Liver (tissue), 10 donors: ENCODE measurements at places on chromosomes 7 and 10. TPM values are rescaled to one million over a fixed set of nuclear protein-coding genes. Genes with fewer than 3 reads are reported as not detected.

Gene TMEM270
- not detected for total RNA-seq

Gene FFAR4
- 0.17 TPM for total RNA-seq

Gene CNTNAP2
- 1.0 TPM for total RNA-seq

DNA sequence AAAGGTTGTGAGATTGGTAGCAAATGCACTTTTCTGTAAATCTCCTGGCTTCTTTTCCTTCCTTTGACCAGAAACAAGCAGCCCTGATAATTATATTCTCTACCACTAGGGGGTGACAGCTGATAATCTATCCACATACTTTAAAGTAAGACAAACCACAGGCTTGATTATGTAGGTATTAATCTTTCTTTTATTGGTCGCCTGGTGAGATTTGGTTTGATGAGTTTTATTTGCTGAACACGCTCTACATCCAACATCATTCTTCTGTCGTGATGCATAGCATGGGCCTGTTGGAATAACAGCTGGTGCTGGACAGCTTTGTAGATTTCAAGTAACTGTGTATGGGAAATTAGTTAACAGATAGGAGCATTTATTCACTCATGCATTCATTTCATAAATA lies 63.5 kb downstream of the ZNF365 start:
- no peak for DNase-seq

Gene TMEM140
- total RNA-seq: 22.3 TPM

- no peak for DNase-seq
These were observed 124.2 kb downstream of the TES start for GRCh38 chr7:116334555-116334954.

Gene STAMBPL1
- total RNA-seq: 8.0 TPM

- no peak for DNase-seq
These were observed 421.4 kb upstream of the MGMT start for GRCh38 chr10:129045599-129045998.

GRCh38 chr10:13337128-13337826 lies 10.8 kb downstream of the SEPHS1 start:
- no peak for DNase-seq

Gene SEMA3A
- total RNA-seq: 0.25 TPM

Gene TLX1
- 0.79 TPM for total RNA-seq

Gene BMPER
- 6.2 TPM for total RNA-seq

- DNase-seq: no peak
These were observed 818 bp downstream of the DLD start for GRCh38 chr7:107891636-107892366.

DNA sequence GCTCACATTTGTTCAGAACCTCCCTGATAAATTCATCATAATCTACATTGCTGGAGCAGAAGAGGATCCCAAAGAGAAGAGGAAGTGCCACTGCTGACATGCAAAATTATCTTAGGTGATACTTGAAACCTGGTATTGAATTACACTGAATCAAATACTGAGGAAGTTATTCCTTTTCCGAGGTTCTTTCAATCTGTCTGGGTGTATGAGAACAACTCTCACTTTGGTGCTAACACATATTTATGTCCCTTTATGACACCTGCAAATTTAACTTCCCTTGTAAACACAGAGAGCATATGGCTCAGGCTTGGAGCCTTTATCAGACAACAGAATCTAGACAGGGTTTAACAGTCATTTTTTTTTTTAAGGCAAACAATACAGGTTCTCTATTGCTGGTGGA lies 131.4 kb downstream of the SRPK2 start:
- no peak for DNase-seq

Gene LRRTM3
- total RNA-seq: not detected

DNA sequence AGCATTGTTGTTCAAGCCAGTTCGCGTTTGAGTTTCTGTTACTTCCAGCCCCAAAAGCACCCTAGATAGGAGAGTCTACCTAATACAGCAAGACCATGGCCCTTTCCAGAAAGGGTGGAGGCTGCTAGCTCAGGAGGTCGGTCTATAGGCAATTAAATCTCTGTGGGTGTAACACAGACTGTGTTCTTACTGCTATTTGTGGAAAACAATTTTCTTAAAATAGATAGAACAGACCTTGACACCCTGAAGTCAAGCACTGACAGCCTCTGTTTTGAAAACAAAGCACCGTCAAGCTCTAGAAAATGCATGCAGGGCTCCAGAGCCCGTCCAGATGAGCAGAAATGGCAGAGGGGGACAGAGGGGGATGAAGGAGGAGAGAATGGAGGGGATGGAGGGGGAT lies 156.6 kb downstream of the PRKAG2 start:
- DNase-seq: no peak

GRCh38 chr10:11705722-11706121 lies 36.5 kb upstream of the ECHDC3 start:
- DNase-seq: no peak

Gene SEMA3C
- total RNA-seq: 0.89 TPM

GRCh38 chr10:100482834-100483185 lies 20.0 kb downstream of the WNT8B start:
- no peak for DNase-seq

DNA sequence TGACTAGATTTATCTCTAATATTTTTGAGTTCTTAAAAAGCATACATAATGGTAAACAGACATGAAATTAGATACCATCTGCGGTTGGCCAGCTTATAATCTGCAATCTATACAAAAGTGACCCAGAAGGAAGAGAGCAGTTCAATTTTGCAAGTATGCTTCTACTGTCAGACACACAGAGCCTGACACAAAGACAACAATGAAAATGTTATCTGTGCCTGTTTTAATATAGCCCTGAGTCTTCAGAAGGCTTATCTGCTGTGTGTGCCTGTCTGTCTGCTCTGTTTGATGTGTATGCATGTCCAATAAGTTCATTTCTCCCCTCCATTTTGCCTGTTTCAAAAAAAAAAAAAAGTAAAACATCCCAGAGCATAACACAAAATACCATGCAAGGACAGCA lies 73.3 kb upstream of the FHIP2A start:
- no peak for DNase-seq

- DNase-seq: no peak
These were observed 4.6 kb downstream of the MARVELD1 start for GRCh38 chr10:97718178-97718577.

GRCh38 chr10:24208661-24209431 lies at the start of gene KIAA1217:
KIAA1217 (plus strand) TSS chr10:24209138; CDS start chr10:24209194, 56 bp downstream.
- peak; percentile 38 for DNase-seq

DNA sequence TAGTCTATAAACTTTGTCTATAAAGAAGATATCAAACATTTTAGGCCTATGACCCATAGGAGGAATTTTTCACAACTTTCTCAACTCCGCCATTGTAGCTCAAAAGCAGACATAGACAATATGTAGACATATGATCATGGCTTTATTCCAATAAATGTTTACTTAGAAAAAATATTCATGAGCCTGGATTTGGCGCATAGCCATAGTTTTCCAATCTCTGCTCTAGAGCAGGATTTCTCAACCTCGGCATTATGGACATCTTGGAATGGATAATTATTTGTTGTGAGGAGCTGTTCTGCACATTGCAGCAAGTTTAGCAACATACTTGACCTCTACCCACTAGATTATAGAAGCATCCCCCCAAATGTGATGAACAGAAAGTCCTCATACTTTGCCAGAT lies 532.6 kb downstream of the ANKRD7 start:
- no peak for DNase-seq

DNA sequence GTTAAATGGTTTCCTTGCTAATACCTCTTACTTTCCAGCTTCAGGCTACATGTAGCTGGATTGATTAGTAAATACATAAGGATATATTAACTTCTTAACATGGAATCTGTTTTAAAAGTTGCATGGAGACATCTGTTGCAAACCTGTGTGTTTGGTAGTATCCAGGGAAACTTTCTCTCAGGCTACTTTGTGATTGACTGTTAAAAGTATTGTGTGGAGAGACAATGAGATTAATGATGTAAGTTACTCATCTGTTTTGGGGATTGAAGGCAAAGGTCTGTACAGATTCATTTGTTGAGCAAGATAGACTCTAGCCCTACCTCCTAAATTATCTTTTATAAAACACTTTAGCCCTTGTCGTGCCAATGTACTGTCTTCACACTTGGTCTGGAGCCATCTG lies 6.6 kb downstream of the CREB5 start:
- DNase-seq: no peak

DNA sequence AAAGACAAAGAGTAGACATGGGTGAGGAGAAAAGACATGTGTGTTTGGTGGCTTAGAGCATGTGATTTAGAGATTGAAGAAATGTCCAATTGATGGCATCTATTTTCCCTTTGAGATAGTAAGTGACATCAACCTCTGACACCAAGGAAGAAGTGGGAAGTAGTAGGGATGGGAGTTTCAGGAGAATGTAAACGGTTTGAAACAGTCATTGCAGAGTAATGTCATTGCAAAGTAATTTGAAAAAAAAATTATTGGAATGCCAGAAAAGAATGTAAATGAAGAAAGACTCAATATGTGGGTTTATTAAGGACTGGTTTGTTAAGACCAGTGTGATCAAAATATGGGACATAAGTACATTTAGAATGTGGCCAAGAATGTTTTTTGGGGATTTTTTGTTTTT lies 26.6 kb downstream of the GNG11 start:
- DNase-seq: no peak

GRCh38 chr7:103538964-103539709 lies 93.1 kb upstream of the SLC26A5 start:
- no peak for DNase-seq

- DNase-seq: no peak
These were observed 904.8 kb upstream of the POT1 start for GRCh38 chr7:125834421-125834820.

DNA sequence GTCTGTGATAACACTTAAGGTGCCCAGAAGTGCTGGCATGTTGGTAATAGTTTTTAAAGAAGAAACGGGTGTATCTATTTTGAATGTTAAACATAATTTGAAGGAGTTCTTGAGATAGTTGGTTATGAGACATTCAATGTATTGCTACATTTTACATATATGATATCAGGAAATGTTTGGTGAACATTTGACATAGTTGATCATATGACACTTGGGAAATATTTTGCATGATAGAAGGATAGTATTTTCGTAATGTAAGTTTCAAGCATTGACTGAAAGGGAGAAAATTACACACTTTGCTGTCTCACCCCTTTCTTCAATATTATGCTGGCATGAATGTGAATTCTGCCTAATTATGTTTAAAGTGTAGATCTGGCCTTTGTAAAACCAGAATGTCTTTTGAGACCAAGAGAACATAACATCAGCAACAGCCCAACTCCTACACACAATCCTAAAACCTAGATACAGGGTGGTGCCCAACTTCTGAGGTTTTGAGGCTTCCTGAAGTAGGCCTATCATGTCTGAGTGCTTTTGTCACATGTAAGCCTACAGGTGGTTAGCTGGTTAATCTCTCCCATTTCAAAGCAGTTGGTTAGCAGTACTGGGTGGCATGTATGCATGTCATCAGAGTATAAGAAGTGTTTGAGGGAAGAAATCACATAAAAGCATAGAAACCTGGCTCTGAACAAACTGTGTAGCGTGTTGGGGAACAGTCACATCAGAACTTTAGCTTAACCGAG lies 2.1 kb downstream of the ADD3 start:
- DNase-seq: no peak

DNA sequence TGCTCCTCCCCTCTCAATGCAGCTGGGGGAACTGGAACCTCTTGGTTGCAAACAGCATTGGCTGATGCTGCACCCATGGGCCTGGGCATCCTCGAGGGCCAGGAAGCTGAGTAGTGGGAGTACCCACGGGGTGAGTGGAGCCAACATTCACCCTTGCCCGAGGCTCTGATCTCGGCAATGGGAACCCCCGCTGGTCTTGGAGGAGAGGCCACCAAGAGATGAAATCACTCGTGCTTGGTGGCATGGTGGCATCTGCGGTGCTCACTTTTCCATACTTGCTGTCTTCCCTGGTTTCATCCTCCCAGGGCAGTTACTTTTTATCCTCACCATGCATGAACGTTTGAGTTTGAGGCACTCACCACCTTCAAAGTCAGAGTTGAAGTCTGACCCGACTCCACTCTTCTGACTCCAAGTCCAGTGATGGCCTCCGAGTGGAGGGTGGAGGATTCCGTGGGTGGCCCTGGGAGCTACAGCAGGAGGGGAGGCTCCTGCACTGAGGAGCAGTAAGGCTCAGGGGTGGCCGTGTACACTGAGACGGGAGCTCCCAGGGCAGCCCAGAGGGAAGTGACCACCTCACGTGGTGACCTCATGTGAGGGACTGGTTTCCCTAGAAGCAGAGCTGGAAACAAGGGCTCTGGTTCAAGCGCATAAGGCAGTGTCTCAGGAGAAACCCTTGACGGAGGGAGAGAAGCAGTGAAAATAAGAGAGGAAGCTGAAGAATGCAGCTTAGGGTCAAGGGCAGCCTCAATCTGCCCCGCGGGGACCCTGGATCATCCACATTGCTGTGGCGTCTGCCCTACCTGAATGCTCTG lies 349.1 kb downstream of the TCERG1L start:
- DNase-seq: no peak

GRCh38 chr10:132685921-132686680 lies 99.8 kb downstream of the NKX6-2 start:
- no peak for DNase-seq

DNA sequence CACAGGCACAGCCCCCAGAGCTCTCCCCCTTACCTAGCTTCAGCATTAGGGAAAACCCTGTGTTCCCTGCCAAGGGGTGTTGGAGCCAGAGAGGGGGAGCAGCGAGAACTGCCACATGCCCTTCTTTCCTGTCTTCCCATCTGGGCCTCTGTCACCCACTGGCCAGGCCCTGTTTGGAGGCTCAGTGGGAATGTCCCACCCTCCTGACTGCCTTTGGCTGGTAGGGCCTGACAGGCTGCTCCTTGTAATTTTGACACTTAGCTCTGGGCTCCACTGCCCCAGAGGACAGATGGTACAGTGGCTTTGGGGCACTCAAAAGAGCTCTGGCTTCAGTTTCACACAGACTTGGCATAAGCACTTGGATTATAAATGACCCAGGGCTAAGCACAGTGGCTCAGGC lies 50.6 kb downstream of the GRID2IP start:
- no peak for DNase-seq

GRCh38 chr10:4488904-4489303 lies 337.1 kb upstream of the AKR1E2 start:
- DNase-seq: no peak

- DNase-seq: no peak
These were observed 296.9 kb downstream of the ETV1 start for GRCh38 chr7:13692548-13692947.

Gene CDNF
- total RNA-seq: 5.9 TPM

DNA sequence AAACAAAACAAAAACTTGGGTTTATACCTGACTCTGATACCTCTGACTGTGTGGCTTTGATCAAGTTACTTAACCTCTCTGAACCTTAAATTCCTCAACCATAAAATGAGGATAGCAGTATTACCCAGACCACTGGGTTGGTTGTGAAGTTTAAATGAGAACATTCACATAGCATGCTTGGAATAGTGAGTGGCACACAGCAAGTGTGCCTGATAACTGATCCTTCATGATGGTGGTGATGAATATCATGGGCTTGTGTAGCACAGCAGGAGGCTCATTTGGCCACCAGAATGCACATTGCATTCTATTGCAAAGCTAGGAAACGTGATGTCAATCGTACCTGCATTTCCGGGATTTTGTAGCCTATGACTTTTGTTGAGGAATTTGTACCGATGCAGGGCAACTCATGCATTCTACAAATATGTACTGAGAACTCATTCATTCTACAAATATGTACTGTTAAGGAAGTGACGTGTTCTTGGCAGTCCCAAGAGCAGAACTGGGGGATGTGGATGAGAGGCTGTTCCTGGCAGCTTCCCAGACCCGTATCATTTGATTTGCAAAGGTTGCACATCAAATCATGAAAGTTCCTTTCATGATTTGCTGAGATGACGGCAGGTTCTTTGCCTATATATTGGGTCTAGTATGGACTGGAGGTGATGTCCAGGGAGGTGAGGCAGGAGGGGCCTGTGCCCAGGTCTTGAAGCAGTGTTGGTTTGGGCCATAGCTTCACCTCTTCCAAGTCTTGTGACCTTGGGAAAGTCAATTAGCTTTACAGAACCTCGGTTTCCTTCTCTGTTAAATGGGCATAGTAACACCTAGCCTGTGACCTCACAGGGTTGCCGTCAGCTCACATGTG lies 94.6 kb upstream of the SMNDC1 start:
- no peak for DNase-seq
